Hepatocyte (in vitro differentiated cells): ENCODE measurements at places on chromosomes 16 and 17. TPM values are rescaled to one million over a fixed set of nuclear protein-coding genes. Genes with fewer than 3 reads are reported as not detected.

- no peak for DNase-seq
These were observed 48.4 kb downstream of the FBXL20 start for GRCh38 chr17:39352986-39353385.

- no peak for DNase-seq
These were observed 85.7 kb downstream of the TIMM22 start for GRCh38 chr17:1082579-1082978.

- no peak for DNase-seq
These were observed 299.8 kb downstream of the SEC14L1 start for GRCh38 chr17:77440560-77440981.

- no peak for DNase-seq
These were observed 58.8 kb downstream of the RNF213 start for GRCh38 chr17:80319262-80319998.

- no peak for DNase-seq
These were observed 7.5 kb downstream of the ARHGAP23 start for GRCh38 chr17:38435795-38436194.

Gene YBX2
- 1.4 and 1.7 TPM in 2 replicates for total RNA-seq

DNA sequence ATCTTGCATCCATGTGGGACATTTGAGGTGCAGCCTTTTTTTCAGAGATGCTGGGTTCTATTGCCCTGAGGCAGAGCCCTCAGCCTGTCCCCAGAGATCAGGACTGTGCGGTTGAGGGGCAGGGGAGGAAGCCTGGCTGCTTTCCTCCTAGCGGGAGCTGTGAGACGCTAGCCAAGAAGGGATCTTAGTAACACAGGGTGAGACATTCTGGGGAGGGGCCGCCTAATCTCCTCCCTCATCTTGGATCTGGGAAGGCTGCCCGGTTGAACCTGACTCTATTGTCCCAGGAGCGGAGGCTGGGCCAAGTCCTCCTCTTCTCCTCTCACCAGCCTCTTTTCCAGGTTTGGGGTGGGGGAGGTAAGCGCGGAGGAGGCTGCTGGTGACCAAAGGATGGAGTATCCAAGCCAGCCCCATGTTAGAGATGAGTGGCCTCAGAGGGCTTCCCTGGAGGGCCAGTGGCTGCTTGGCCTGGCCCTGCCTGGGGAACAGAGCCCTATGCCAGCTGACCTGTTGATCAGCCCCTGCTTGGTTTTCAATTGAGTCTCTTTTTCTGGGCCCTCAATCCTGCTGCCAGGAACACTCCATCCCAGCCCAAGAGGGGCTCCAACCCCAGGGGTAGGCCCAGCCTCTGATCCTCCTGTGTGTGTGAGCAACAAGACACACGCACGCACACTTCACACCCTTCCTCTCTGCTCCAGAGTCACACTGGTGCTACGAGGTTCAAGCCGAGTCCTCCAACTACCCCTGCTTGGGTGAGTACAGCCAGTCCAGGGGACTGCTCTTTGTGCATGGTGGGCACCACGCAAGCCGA is 5.0 kb downstream of the CA4 start:
- DNase-seq, result no peak
